ENCODE measurements at places on chromosomes 7 and 10. TPM values are rescaled to one million over a fixed set of nuclear protein-coding genes. Genes with fewer than 3 reads are reported as not detected.

GRCh38 chr7:3527496-3528124 is 226.6 kb downstream of the SDK1 start:
- no peak for DNase-seq

DNA sequence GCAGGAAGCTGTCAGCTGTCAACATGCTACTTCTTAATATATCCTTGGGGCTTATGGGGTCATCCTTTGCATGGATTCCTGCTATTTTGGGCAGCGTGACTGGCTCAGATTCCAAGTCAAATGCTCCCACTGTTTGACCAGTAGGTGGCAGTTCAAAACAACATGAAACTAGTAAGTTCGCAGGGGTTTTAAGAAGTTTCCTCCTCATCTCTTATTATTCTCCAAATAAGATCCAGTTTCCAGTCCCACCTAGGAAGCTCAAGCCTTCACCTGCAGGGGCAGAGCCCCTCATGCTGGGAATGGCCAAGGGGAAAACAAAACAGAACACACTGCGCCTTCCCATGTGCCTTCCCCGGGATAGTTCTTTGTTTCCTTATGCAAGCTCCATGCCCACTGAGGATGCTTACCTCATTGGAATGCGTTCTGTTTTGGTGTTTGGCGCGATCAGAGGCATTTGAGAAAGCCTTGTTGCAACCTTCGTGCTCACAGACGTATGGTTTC is 259.8 kb downstream of the GLI3 start:
- no peak for DNase-seq

DNA sequence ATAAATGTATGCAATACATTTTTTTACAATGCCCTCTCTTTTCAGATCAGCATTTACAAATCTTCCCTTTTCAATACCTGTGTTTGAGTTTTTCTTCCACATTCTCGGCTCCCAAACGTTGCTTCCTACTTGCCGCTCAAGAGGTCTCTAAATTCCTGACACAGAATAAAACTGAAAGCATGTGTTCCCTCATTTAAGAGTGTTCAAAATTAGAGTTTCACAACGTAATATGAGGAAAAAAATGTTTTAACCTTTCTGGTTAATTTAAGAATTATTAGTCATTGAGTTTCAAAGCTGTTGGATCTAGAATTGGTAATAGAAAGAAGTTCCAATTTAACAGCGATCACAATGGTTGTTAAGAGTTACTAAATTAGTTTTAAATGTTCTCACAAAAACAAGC is 100.4 kb downstream of the ARID5B start:
- DNase-seq: no peak

- DNase-seq: no peak
Observed at GRCh38 chr10:28743576-28743975, 66.3 kb downstream of the BAMBI start.

GRCh38 chr10:21212348-21212747 is 313.1 kb downstream of the SKIDA1 start:
- no peak for DNase-seq

DNA sequence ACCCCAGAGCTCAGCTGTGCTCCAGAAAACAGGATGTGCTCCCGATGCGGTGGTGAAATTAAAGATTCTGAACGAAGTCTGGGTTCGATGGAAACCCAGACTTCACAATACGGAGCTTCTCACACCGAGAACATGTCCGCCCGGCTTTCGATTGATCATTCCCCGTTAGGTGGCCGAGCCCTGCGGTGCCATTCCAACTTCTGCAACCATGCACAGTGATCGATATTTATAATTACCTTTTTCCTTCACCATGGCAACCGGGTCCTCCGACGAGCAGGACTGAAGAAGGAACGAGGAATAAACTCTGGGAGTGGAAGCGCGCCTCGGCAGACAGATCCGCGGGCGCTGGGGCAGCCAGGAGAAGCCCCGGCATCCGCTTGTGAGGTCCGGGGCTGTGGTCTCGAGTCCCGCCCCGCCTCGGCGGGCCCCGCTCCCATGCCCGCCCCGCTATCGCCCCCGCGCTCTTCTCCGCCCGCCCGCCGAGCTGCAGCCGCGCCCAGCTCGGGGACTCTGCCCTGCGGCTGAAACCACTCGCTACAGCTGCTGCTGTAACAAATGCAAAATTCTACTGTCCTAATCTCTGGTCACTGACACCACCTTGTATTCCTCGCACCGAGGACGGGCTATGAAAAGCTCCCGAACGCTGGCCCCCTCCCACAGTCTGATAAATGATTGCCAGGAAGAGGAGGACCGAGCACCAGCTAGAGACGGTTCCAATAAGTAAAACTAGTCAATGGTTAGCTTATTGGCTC is 26.2 kb downstream of the ABLIM1 start:
- DNase-seq: peak; percentile 67

GRCh38 chr7:140440593-140440992 is 36.7 kb downstream of the RAB19 start:
- DNase-seq: no peak

GRCh38 chr10:31090894-31091607 is 59.4 kb upstream of the ZNF438 start:
- DNase-seq: no peak

Gene PKD2L1
- not detected for total RNA-seq

Gene PRF1
- total RNA-seq: 0.71 TPM

Gene CTAGE4
- total RNA-seq: 1.8 TPM

Gene SPDYE8
- total RNA-seq: not detected

Gene MAT1A
- not detected for total RNA-seq

Gene MACROH2A2
- total RNA-seq: 6.4 TPM

Gene CELF2
- total RNA-seq: 61.1 TPM

Measured in sigmoid colon (tissue), 7 donors.